ENCODE measurements at places on chromosomes 11 and 22.

DNA sequence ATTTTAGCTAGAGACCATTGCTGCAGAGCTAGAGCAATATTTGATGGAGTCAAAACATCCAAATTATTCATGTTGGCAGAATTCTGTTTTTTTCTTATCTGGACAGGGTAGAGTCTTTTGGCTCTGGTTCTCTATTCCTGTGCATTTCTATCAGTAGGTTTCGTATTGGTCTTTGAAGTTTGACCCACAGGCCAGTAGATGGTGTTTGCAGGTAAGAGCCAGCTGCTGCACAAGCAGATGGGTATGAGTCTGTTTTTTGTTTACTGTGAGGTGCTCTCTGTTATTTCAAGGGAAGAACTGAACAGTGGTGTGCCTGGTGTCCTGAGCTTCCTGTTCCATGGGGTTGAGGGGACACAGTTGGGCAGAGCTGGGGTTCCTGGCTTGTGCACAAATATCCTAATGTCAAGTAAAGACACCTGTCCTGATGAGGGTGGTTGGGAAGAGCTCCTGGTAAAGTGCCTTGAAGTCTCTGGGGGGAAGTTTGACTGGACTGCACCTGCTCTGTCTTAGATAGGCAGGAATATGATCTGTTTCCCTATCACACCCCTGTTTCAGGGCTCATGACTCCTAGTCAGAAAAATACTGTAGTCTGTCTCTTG lies 34.0 kb upstream of the SLC22A25 start:
- DNase-seq, result no peak

DNA sequence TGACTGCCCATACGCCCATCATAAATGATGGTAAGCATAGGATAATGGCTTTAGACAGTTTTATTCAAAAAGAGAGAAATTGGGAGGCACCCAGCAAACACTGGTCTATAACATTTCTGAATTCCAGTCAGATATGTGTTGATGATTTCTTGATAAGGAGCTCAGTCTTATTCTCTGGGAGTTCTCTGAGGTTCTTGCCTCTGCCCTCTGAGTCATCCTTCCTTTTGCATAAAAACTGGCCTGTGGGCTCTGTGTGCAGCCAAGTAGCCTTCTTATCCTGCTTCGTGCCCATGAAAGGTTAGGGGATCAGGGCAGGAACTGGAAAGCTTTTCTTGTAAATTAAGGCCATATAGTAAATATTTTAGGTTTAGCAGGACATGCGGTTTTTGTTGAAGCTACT lies 48.9 kb downstream of the FAR1 start:
- no peak for DNase-seq

DNA sequence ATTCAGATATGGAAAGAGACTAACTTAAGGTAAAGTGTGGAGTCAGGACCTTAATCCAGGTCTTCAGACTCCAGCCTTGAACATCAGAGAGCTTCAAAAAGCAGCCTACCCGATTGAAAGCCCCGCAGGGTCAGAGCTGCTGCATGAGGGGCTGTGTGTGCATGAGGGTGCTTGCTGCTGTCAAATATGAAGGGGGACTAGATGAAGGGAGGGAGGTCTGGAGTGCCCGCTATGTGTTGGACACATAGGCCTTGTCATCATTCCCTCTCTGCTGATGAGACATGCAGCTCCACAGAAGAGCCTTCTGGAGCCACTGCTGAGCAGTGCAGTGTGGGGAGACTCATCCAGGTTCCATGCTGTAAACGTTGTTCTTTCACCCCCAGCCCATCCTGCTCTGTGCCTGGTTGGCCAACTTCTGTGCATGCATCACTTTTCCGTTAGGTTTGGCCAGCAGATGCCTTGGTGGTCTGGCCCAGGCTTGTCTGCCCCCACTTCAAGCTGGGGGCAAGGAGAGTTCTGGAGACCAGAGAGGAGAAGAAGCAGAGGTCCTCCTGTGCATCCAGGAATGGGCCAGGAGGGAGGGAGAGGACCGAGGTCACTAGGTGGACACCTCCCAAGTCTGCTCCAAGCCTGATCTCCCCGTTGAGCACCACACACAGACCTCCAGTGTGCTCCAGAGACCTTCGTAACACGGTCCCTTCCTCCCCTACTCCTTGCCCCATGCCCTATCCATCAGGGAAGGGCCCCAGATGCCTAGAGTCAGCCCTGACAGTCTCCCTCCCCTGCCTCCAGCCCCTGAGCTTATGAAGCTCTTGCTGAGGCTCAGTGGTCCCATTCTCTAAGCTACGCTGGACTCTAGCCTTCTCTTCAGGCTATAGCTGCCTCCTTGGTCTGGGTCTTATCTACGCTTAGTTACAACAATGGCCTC lies 32.0 kb downstream of the LRRC32 start:
- no peak for DNase-seq

GRCh38 chr11:134913391-134913790 lies 501.3 kb upstream of the B3GAT1 start:
- no peak for DNase-seq

GRCh38 chr22:49523374-49524008 lies 304.2 kb downstream of the BRD1 start:
- DNase-seq, result no peak

DNA sequence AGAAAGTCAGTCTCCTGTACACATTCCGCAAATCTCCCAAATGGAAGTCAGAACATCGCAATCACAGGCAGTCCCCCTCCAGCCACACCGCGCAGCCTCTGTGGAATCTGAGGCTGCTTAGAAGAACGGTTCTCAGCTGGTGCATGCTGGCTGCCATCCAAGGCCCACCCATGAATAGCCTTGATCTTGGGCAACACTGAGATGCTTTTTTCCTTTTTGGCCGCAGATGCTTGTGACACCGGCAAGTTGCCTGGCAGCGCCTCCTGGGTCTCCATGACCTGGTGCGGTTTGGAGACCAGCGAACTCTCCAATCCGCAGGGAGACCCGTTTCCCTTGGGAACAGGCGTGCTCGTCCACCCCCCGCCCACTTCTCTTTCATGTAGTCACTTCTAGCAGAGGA lies 26.3 kb upstream of the PHF21B start:
- DNase-seq, result no peak

DNA sequence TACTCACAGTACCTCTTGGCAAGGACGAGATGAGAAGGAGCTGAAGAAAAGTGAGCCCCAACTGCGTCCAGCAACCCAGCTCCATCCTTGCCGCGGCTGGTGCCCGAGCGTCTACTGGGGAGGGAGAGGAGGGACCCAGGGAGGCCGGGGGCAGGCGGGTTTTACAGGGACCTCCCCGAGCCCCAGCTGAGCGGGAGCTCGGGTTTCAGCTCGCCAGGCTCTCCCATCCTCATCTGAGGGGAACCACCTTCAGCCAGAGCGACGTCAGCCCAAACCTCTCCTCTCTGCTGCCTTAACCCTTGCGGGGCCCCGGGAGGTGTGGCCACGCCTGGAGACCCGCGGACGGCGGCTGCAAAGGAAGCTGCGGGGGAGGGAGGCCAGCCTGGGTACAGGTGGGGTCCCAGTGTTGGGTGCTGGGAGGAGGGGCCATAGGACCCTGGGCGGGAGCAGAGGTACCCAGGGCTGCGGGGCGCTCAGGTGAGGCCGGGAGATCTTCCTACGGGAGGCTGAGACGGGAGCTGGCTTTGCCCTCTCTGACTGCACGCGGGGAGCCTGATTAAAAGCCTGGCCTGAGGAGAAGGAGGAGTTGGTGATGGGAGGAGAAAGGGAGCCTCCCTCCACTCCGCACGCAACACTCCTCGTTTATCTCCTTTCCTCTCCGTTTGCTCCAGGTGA lies at the start of gene PAMR1:
TSS of gene PAMR1 (minus strand) at position 116 of the 675 bp plus-strand sequence. CDS start at position 85, 31 bp downstream.
- DNase-seq, result no peak

- no peak for DNase-seq
Observed at GRCh38 chr22:47125603-47126002, 363.2 kb downstream of the TBC1D22A start.

- no peak for DNase-seq
Observed at GRCh38 chr11:105935791-105936190, 86.2 kb downstream of the MSANTD4 start.

All from activated naive CD4-positive, alpha-beta T cell treated with Interleukin-2 at 50 U/mL for 16 hours (primary cell).